ENCODE measurements at places on chromosomes 12 and 14. TPM values are rescaled to one million over a fixed set of nuclear protein-coding genes. Genes with fewer than 3 reads are reported as not detected.

AKAP6 gene
- total RNA-seq = 0.82 TPM

SLC25A47 gene
- total RNA-seq = not detected

TSHR gene
- total RNA-seq = not detected

OR4K17 gene
- not detected for total RNA-seq

GABARAPL1 gene
- 24.1 TPM for total RNA-seq

TXNDC16 gene
- total RNA-seq = 4.9 TPM

PTHLH gene
- total RNA-seq = 2.2 TPM

BICDL1 gene
- total RNA-seq = 22.2 TPM

GRCh38 chr12:20205854-20206253, 162.5 kb upstream of the PDE3A start:
- no peak for DNase-seq

GRCh38 chr14:89792489-89793366, 161.8 kb downstream of the EFCAB11 start:
- DNase-seq = no peak

DNA sequence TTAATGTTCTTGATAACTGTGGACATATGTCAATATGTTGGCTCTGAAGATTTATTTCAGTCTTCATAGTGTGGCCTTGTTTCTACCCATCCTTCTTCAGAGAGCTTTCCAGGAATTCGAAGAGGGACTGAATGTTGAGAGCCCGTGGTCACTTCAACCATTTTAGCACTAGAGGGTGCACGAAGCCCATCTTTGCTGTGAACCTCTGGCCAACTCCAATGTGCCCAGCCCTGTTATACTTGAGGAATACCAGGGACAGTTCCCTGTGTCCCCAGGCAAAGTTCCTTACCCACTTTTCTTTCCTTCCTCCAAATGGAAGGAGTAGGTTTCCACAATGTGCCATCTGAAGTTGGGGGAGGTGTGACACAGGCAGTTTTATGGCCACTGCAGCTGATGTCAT, 603.5 kb downstream of the RPL10L start:
- DNase-seq = peak; percentile 32

GRCh38 chr14:99333841-99334635, 62.0 kb upstream of the BCL11B start:
- DNase-seq = no peak

DNA sequence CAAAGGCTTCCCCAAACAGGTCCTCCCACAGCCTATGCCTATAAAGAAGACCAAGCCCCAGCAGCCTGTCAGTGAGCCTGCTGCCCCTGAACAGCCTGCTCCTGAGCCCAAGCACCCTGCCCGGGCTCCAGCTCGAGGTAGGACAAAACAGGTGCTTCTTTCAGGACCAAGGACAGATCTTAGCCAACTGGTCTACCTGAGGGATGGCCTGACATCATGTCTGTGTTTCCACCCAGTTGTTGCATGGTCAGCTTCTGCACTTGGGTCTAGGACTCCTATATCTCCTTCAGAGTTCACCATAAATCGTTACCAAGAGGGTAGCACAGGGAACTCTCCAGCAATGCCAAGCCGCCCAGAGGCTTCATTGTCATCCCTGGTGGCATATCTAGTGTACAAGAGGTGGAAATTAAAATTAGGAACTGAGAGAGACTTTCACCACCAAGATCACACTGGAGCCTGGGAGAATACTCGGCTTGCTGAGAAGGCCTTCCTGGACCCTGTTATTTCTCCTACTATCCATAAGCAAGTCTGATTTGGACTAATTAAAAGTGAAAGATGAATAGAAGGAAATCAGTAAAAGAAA, 38.2 kb upstream of the OAS1 start:
- no peak for DNase-seq

DNA sequence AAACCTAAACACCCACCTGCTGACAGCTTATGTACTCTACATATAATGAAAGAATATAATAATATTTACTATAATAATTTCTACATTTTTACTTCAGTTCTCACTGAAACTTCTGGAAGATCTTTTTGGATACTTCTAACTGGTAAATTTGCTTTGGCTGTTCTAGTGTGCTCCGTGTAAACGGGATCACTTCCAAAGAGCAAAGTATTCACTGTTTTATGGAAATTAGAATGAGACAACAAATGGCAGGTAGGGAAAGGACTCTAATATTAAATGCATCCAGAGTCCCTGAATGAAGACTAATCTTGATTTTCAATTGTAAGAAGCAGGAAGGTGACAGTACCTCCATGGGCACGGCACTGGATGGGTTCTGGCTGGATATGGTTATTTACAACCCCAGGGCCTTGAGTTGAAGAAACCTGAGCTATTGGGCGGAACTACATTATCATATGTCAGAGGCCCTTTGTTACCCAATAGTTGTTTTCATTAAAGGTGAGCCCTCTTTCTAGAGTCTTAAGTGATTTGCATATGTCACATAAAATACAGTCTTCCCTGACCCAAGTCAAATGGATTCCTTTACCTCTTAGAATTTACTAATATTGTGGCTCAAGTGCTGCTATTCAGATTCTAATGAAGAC, 10.7 kb downstream of the ERP29 start:
- DNase-seq = no peak

- DNase-seq = no peak
These were observed 126.2 kb downstream of the CRADD start for GRCh38 chr12:93803424-93803807.

- DNase-seq = no peak
These were observed 2.4 kb upstream of the MEG3 start for GRCh38 chr14:100823413-100824080.

GRCh38 chr12:25524366-25524765, 28.7 kb downstream of the LMNTD1 start:
- DNase-seq = no peak

DNA sequence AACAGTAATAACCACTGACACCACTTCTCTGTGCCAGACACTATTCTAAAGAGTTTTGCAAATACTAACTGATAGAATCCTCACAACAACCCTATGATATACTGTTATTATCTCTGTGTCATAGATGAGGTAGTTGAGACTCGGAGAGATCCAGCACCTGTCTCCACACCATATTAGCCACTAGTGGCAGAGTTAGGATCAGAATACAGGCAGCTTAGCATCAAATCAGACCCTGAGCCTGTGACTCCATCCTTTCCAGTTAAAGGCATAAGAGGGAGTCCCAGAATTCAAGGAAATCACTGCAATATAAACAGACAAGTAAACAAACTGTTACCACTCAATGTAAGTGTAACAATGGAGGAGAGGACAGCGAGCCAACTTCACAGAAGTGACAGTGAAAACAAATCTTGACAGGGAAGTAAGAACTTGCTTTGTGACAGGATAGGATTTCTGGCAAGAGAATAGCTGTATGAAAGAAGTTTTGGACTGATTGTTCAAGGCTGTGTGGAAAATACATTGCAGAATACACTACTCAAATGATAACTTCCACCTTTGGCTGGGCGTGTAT, 11.7 kb upstream of the NAP1L1 start:
- DNase-seq = no peak

DNA sequence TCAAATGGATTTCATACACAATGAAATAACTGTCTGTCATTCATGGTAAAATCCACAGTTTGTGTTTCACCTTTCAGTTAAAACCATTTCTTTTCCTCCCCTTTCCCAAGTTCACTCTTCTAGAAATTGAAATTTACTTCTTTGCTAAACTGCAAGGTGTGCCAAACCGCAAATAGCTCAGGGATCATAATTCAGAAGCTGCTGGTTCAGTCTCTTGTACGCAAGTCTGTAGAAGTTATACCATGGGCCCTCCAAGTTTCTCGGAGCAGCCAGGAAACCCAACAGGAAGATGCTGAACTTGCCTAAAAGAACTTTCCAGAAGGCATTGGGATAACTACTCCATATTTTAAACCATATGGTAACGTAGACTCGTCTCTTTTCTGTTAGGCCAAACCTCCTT, 268.9 kb downstream of the FLRT2 start:
- no peak for DNase-seq

GRCh38 chr14:100539766-100540140, 47.5 kb downstream of the BEGAIN start:
- no peak for DNase-seq
